Amniotic epithelial cell (primary cell): ENCODE measurements at places on chromosomes 1 and 21.

DNA sequence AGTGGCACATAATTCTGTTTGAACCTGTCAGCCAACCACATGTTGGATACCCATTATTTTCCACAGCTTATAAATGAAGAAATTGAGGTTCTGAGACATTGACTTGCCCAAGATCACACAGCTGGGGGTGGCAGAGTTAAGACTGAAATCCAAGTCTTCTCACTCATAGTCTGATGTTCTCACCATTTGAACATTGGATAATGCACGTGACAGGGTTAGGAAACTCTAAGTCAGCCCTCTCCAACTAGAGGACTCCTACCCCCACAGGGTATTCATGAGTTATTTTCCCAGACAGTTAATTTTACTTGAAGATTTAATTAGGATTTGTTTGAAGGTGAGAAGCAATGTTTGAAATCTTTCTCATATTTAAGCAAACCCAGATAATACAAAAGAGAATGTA lies 38.1 kb upstream of the C1orf105 start:
- no peak for DNase-seq

DNA sequence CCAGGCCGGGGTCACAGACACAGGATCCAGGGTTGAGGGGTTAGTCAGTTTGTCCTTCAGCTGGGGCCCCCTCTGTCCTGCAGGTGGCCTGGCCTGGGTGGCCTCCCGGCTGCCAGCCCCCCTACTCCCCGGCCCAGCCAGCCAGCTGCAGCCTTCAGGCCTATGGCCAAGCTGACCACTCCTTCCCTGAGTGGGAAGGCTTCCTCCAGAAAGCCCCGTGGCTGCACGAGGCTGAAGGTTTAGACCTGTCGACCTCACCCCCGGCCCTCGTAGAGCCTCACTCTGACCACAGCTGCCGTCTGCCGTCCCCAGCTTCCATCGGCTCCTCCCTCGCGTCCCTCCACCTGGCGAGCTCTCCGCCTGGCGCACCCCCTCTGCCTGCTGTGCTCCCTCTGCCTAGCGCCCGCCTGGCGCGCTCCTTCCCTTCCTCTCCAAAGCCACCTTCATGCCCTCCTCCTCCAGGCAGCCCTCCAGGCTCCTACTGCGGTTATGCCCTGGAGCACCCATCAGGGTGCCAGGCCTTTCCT lies 9.6 kb downstream of the TTLL10 start:
- no peak for DNase-seq

DNA sequence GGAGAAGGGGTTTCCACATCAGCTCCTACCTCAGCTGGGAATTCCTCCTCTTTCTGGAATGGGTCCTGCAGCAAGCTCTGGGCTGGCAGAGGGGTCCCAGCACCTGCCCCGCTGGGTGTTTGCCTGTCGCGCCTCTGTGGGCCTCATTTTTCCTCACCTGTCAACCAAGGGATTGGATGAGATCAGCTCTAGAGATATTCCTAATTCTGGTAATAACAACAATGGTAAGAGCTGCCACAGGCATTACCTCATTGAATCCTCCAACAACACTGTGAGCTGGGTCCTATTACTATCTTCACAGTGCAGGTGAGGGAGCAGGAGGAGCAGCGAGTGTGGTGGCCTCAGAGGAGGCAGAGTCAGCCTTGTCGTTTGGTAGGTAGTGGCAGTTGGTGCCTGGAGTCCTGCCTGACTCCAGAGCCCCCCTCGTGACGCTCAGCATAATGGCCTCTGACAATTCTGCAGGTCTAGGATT lies 23.3 kb upstream of the PAX7 start:
- no peak for DNase-seq

GRCh38 chr1:56799605-56800400 lies 19.4 kb downstream of the FYB2 start:
- peak; percentile 45 for DNase-seq

- no peak for DNase-seq
Observed at GRCh38 chr21:41897047-41897669, 18.0 kb upstream of the PRDM15 start.

DNA sequence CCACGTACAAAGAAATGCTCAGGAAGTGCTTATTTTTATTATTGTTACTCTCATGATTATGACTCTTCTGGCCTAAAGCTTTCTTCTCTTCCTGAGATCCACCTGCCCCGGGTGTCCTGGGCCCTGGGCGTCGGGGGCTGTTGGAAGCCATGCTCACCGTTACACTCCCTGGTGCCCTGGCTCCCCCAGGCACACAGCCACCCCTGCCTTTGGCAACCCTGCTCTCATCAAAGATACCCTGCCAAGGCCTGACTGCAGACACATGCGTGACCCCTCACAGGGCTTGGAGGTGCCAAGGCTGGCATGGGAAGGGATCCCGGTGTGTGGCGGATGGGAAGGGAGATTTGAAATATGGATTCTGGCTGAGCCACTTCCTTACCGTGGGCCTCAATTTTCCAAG lies 3.3 kb upstream of the KISS1 start:
- DNase-seq: no peak

- peak; percentile 41 for DNase-seq
Observed at GRCh38 chr1:183159960-183160359, 26.1 kb upstream of the LAMC2 start.

- DNase-seq: no peak
Observed at GRCh38 chr1:117363571-117364048, 3.6 kb upstream of the MAN1A2 start.

DNA sequence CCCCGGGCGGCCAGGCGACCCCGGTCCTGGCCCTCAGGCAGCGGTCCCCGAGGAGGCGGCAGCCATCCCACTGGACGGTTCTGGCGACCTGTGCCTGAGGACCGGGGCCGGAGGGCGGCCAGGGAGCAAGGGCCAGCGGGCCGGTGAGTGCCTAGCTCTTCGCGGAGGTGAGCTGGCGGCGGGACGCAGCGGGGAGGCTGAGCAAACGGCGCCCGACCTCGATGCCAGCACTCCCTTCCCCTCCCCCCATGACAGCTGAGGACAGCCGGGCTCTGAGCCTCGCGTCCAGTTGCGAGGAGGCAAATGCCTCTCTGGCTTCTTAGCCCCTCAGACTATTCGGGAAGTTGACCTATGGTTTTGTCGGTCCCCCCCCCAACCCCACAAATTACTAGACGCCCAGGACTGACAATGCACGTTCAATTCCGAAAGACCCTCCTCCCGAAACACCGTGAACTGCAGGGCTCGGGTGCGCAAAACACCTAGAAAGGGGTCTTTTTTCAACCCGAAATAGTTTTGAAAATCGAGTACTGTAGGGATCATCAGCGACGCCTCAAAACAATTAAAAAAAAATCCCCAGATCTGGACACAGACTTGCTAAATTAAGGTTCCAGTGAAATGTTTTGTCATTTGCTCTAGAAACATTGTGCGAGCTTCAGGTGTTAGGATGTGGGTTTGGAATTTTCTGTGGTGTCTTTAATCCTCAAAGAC lies 8.3 kb downstream of the CDKN2C start:
- DNase-seq: no peak

GRCh38 chr1:87650306-87650705 lies 321.6 kb downstream of the LMO4 start:
- DNase-seq: no peak

GRCh38 chr1:42692911-42693310 lies 10.7 kb downstream of the YBX1 start:
- DNase-seq: no peak

DNA sequence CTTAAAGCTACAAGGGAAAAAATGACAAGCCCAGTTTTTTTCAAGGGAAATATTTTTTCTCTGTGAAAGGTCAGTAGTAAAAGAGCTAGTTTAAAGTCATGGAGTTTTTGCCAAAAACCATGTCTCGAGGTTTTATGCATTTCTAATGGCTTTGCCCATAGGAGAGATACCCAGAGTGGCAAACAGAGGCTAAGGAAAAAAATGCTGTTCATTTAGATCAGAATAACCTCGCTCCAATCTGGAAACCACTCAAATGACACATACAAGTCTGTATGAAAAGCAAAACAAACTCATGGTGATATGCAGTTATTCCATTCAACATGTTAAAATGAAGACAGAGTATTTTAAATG lies 36.9 kb upstream of the EDEM3 start:
- DNase-seq: peak; percentile 19

- no peak for DNase-seq
Observed at GRCh38 chr1:91616712-91617111, 116.1 kb downstream of the CDC7 start.

- DNase-seq: peak; percentile 83
Observed at GRCh38 chr21:35840197-35840799, 220.0 kb downstream of the SETD4 start.

DNA sequence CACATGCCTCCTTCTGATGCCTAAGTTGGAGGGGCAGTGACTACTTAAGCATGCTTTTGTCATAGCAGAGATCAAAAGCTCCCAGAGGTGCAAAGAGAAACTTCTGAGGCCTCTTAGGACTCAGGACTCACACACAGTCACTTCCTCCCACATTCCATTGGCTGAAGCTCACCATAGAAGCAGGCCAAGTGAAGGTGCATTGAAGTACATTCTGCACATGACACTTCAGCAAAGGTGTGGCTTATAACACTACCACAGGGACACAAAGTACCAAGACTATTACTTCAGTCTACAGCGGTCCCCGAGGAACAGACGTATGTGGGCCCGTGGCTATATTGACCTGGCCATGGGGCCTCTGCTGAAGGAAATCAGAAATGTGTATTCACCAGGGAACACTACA lies 2.5 kb upstream of the POGK start:
- no peak for DNase-seq

- no peak for DNase-seq
Observed at GRCh38 chr1:3588395-3588794, 22.9 kb downstream of the MEGF6 start.

DNA sequence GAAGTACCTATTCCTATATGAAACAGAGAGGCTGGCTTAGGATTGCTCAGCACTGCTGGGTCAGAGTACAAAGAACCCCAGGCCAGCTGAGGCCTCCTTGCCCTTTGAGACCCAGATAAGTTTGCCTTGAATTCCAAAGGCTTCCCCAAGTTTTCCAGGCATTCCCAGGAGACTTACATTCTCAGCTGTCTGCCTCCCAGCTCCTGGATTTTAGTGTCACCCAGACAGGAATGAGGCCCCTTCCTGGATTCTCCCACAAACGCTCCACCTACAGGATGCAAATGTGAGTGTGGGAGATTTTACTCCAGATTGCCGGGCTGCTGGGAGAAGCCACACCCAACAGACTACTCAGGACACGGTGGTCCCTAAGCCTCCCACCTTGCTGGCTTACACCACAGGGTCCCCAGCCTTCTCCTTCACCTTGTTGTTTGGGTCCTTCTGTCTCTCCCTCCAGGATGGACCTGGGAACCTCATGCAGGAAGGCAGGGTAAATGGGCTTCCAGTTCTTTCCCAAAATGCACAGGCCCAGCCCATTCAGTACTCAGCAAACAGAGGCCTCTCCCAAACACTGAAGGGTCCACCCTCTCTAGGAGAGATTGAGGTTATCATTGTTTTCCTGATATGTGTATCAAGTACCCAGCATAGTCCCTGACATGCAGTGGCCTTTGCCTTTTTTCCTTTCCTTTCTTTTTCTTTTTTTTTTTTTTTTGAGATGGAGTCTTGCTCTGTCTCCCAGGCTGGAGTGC lies 10.6 kb downstream of the RHBG start:
- no peak for DNase-seq

GRCh38 chr1:4602462-4603294 lies 51.7 kb upstream of the AJAP1 start:
- no peak for DNase-seq

GRCh38 chr1:147515045-147515869 lies 26.0 kb upstream of the BCL9 start:
- DNase-seq: peak; percentile 91

DNA sequence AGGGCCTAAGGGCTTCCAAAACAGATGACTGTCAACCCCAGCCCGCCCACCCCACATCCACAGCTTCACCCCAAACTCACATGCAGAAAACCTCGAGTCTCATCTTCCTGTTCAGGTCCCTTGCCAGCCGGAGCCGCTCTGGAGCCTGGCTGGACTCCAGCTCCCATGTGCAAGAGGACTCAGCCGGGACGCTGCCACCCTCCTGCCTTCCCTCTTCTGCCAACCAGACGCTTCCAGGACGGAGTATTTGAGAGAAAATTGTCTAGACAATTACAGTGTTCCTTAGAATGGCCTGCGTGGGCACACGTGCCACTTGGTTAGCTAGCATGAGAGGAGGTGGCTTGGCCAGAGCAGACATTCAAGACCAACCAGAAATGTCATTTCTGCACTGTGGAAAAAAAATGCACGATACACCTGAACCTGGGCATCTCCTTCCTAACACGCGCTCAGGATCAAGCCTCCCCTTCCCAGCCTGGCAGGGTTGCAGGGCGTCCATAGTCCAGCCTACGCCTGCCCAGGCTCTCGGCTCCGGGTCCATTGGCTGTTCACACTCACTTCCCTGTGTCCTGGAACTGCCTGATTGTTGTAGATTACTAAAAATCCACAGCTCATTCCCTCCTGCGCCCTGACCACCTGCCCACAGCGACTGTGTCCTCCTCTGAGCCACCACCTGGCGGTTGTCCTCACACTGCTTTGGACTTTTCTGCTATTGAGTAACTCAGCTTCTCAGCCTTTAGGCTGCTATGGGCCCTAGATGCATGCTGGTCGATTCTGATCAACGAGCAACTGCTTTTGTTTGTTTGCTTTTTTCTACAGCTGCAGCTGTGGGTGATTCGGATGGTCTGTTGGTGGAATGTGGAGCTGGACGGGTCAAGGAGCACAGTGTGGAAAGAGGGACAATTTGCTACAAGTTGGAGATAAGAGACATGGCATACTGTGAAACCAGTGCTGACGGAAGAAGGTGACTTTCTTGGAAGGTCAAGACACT lies at the start of gene CLDN14:
CLDN14 (minus strand) TSS at position 708 of the 988 bp plus-strand sequence. CDS start 18,427 bp downstream, outside the sequence.
- no peak for DNase-seq

DNA sequence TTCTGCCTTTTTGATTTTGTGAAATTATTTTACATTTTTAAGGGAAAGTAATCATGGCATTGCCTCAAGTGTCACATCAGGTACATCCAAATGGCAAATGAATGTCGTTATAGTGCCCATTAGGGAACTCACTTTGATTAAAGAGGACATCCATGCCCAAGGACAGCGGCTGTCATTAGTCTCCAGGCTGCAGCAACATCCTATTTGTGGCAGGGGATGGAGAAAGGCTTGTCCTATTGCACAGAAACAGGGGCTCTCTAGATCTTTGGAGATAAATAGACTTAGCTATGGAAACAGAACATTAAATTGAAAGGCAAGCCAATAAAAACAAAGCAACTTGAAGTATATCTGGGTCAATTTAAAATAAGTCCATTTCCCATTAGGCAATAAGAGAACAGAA lies 439.3 kb downstream of the NEGR1 start:
- no peak for DNase-seq

GRCh38 chr1:33326785-33327184 lies 5.9 kb upstream of the A3GALT2 start:
- peak; percentile 58 for DNase-seq

DNA sequence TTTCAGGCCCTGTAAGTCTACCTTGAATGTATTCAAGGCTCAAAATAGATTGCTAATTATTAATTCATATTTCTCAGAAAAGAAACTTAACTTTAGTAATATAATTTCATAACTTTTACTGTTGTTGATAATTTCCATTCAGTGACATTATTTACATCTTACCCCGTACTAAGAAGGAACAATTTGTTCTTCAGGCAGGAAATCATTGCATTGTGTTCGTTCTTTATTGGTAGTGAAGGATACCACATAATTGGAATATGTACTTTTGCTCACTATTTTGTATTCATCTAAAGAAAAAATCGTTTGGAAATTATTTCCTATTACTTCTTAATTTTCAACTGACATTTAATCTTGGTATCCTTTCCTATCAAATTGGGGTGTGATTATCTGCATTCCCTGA lies 39.4 kb downstream of the CTTNBP2NL start:
- DNase-seq: no peak
